HT1080 (cell line): ENCODE measurements at places on chromosomes 7 and 10.

DNA sequence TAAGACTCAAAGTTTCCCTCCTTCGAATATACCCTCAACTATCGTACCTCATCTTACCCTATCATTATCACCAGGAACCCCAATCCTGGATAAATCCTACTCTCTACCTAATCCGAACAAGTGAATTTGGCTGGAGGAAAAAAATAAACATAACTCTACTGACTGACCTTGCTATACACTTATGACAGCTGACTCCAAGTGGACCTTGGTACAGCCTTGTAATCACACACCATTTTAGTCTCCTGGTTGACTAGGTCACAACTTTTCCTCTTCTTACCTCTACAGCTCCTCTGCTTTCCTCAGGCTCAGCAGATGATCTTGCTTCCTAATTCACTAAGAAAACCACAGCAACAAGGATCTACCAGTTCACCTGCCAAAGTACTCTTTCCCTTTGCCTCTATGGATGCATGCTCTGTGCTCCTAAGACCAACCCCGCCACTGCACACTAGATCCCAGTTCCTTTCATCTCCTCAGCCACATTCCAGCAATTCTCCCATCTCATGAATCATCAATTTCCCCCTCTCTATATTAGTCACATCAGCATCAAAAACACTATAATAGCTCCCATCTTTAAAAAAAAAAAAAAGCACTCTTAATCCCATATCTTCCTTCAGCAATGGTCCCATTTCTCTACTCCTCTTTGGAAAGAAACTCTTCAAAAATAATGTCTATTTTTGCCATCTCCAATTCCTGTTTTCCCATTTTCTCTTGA is 35.5 kb downstream of the COA1 start:
- DNase-seq = peak; percentile 97

DNA sequence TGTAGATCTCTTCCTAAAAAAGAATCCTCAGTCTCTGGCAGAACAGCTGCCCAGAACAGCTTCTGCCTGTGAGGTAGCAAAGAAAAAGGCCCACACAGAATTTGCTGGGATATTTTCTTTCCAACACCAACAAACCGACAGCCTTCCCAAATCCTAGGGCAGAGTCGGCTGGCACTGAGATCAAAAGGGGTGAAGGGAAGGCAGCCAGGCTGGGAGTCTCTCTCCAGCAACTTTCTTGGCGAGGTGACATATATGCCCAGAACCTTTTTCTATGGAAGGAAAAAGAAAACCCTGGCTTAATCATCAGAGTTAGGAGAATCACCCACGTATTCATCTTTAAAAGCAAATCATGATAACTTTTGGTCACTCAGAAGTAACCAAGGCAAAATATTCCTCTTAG is 279.6 kb downstream of the DNAJB6 start:
- DNase-seq = no peak

DNA sequence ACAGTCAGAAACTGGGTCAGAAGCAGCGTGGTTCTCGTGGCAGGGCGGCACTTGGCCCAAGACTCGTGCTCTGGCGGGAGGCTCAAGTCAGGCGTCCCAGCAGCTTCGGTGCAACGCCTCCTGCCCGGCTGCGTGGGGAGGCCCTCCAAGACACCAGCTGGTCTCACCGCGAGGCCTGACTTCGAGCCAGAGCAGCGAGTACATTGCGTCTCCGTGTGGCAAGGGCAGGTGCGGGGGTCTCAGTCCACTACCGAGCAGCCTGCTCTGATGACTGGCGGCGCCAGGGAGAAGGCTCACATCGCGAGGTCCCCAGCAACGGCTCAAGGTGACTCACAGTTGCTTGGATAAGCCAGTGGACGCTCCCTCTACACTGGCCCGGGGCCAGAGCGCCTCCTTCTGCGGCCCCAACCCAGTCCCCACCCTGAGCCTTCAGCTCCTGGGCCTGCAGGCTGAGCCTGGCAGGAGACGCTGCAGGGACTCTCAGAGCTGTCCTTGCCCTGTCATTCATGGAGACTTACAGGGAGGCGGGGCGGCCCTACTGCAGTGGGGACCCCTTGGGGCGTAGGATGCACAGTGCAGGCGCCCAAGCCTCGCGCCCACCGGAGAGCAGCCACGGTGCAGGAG is 41.9 kb upstream of the PRKAR1B start:
- DNase-seq = no peak

DNA sequence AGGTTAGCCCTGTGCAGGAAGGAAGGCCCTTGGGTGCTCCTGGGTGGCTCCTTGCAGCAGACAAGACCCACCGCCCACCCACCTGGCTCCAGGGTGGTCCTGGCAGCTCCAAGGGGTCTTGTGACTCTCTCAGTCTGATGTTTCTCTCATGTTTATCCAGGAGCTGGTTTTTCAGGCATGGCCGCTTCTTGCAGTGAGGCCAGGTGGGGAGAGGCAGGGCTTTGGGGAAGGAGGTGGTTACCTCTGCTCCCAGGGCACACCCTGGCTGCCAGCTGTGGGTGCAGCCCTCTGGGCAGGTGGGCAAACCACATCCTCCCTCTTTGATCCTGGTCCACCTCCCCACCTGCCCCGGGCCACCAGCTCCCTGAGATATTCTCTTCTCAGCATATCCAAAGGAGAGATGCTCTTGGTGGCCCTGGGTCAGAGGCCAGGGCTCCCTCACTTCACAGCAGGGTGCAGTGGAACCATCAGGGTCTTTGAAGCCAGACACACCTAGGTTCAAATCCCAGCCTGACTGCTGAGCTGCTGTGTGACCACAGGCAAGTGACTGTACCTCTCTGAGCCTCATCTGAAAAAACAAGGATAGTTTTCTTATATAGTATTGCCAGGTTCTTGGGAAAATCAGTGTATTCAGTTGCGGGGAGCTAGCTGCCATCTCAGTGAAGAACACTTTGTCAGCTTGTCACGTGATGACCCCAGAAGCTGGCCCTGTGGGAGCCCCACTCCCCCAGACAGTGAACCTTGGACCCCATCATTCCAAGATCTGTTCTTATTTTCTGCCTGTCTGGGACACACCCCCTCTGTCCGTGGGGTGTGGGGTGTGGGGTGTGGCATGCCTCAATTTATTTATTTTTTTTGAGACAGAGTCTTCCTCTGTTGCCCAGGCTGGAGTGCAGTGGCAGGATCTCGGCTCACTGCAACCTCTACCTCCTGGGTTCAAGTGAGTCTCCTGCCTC is 11.5 kb downstream of the GTF2IRD1 start:
- no peak for DNase-seq

DNA sequence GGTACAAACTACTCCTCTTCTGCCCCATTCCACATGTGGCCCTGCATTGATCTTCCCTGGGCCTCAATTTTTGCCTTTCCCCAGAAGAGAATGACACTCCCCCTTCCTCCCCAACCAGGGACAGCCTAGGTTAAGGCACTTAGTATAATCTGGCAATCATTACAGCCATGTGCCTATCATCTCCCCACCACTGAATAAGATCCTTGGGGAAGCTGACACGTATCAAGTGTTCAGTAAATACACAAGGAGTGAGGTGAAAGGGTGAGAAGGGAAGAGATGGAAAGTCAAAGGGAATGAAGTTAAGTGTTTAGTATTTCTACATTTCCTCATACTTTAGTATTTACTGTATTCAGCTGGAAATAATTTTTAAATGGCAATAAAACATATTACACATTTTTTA is 31.9 kb downstream of the FBXW4 start:
- DNase-seq = no peak

- DNase-seq = peak; percentile 78
Observed at GRCh38 chr10:124049484-124049883, 43.9 kb downstream of the CHST15 start.

DNA sequence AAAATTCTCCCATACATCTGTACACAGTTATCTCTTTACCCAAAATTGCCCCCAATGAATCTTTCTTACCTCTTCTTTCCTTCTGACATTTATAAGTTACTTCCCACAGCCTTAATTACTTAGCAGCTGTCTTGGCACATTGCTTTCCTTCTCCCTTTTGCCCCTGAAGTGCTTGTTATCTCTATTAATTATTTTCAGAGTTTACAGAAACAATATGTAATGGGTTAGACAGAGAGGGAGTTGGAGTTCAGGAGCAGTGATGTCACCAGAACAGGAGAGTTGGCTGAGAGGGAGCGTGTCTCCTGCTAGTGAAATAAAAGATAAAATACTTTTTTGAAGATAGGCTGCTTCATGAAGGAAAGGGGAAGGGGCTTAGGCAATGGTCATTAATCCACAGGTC is 57.4 kb downstream of the ITGB8 start:
- DNase-seq = no peak

- no peak for DNase-seq
Observed at GRCh38 chr7:30001998-30002397, 12.4 kb upstream of the SCRN1 start.

- no peak for DNase-seq
Observed at GRCh38 chr7:93923942-93924341, 2.4 kb downstream of the GNG11 start.

GRCh38 chr7:30652698-30653641 is 29.3 kb downstream of the CRHR2 start:
- no peak for DNase-seq

DNA sequence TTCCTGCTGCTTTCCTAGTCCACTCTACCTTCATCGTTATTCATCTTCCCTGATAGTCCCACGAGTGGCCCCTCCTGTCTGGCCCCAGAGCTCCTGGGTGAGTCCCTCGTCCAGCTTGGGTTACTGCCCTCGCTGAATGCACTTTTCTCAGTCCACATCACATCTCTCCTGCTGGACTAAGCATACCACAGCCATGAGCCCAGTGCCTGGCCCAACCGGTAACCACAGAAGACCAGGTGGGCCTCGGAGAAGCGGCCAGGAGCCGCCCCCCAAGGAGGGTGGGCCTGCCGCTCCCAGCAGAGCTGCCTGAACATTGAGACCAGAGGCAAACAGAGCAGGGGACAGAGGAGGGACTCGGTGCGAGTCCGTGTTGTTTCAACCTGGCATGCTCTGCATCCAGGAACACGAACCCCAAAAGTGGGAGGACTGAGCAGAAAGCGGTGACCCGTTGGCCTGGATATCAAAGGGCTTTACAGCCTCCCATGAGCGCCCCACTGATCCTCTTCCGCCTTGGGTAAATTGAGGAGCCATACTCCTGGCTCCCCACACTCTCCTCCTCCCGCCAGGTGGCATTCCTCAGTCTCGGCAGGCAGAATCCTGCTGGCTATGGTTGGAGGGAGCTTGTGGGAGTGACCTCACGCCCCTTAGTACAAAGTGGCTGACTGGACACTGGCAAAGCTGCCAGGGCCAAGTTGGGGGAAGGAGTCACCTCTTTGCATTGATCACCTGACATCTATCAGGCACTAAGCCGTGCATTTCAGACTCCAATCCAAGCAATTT is 13.3 kb downstream of the TMEM72 start:
- DNase-seq = no peak

DNA sequence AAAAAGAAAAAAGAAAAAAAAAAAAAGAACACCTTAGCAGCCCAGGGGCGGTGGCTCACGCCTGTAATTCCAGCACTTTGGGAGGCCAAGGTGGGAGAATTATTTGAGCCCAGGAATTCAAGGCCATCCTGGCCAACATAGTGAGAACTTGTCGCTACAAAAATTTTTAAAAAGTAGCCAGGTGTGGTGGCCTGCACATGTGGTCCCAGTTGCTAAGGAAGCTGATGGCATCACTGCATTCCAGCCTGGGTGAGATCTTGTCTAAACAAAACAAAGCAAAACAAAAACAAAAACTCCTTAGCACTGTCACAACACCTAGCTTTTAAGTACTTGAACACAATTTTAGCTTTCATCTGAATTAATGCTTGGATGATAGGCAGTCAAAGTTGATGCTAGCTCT is 86.3 kb upstream of the MKLN1 start:
- DNase-seq = no peak

DNA sequence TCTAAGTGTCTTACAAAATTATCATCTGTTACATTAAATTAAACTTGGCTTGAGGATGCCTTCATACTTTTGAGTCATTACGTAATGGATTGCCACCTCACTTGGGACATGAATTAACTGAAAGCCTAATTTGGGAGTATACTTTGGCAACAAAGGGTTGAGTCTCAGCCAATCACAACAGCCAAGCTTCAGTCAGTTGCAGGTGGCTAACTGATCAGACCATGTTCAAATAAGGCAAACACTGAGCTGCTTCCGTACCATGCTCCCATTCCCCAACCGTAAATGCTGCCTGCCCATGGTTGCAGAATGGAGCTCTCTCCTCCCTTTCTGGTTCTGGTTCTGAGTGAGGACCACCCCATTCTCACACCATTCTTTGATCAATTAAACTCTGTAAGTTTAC is 92.9 kb upstream of the STK17A start:
- DNase-seq = no peak

DNA sequence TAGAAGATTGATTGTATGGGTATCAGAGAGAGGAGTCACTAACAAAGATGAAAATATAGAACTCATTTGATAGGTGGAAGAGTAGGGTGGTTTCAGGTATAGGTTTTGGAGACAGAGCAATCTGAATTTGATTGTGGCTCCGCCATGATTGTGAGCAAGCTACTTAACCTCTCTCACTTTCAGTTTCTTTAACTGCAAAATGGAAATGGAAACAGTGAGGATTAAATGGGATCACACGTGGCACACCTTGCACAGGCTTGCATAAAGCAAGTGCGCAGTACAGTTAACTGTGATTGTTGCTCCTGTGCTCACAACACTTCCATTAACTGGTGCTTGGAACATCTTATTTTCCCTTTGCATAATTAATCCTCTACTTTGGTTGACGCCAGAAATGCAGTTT is 54.9 kb downstream of the ATXN7L1 start:
- DNase-seq = no peak

DNA sequence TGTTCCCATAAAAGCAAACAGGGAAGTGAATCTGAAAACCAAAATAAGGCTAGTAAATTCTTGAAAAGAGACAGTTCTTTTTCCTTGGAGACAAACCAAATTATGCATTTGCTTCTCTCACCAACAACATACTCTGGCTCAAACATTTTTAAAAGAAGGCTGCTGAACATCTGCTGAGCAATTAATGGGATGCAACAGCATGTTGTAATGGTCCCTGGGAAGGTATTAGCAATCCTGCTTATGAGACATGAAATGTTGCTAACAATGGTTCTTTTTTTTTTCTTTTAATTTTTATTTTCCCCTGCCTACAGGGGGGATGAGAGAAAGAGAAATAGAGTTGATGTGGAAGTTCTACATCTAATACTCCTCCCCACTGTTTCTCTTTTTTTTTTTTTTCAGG is 572.1 kb downstream of the SORCS1 start:
- DNase-seq = no peak

GRCh38 chr10:133021963-133022775 is 65.6 kb upstream of the ADGRA1 start:
- no peak for DNase-seq

- DNase-seq = peak; percentile 73
Observed at GRCh38 chr7:17144322-17144721, 154.1 kb upstream of the AHR start.

GRCh38 chr7:51067757-51068156 is 248.9 kb downstream of the COBL start:
- peak; percentile 41 for DNase-seq

- no peak for DNase-seq
Observed at GRCh38 chr7:16559497-16560179, 33.0 kb downstream of the LRRC72 start.

- no peak for DNase-seq
Observed at GRCh38 chr10:78729366-78729765, 339.4 kb upstream of the ZMIZ1 start.

DNA sequence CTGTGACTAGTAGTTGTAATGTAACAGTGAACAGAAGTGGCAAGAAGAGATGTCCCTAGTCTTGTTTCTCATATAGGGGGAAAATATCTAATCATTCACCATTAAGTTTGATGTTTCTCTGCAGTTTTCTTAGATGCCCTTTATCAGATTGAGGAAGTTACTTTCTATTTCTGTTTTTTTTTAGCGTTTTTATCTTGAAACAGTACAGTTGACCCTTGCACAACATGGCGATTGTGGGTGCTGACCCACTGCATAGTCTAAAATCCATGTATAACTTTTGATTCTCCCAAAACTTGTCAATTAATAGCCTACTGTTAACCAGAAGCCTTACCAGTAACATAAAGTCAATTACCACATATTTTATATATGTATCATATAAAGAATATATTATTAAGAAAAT is 192.0 kb downstream of the ADK start:
- no peak for DNase-seq
